ENCODE measurements at places on chromosomes 2 and 18. TPM values are rescaled to one million over a fixed set of nuclear protein-coding genes. Genes with fewer than 3 reads are reported as not detected.

AQP4 gene
- 0.98 TPM for total RNA-seq

DNA sequence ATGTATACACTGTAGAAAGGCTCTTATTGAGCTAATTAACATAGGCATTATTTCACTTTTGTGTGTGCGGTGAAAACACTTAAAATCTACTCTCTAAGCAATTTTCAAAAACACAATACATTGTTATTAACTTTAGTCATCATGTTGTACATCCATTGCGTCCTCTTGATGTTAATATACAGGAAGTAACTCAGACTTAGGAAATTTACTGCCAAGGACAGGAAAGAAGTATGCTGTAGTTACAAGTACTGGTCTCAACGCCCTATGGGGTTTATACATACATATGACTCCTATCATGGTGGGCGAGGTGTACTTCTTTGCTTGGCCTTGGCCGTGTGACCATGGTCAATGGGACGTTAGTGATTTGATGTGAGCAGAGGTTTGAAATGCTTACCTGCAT, 15.5 kb downstream of the SCTR start:
- H3K27me3 ChIP-seq, result peaks cover 15% of the 10 kb centered on the region
- no peak overlapping the region for H3K4me3 ChIP-seq
- DNase-seq, result no peak
- H3K36me3 ChIP-seq, result no peaks in the 10 kb centered on the region
- no peaks in the 10 kb centered on the region for H3K4me1 ChIP-seq

RAB17 gene
- total RNA-seq, result 1.4 TPM

GAL3ST2 gene
- total RNA-seq, result not detected

Measured in spleen (tissue), 13 donors.